ENCODE measurements at places on chromosomes 3 and 15.

GRCh38 chr3:189863031-189863430 is 231.8 kb downstream of the TP63 start:
- no peak for DNase-seq

- no peak for DNase-seq
These were observed 494.1 kb upstream of the DPPA4 start for GRCh38 chr3:109831403-109831802.

DNA sequence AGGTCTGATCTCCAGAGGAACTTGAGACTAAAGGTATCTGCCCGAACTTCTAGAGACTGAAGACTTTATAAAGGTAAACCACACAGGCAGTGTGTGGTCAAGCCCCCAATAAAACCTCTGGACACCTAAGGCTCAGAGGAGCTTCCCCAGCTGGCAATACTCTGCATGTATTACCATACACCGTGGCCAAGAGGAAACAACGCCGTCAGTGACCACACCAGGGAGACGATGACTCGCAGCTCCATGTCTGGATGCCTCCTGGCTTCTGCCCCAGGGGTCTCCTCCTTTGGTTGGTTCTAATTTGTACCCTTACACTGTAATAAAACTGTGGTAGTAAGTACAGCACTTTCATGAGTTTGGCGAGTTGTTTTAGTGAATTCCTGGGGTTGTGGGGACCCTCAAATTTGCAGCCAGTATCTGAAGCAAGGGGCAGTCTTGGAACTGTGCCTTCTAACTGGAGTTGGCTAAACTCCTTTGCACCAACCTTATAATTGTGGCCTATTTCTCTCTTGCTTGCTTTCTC is 32.1 kb upstream of the BCL2L10 start:
- DNase-seq = no peak

- no peak for DNase-seq
These were observed 602.0 kb upstream of the KCNMB2 start for GRCh38 chr3:177934001-177934891.

GRCh38 chr3:73431183-73431900 is 193.4 kb downstream of the PDZRN3 start:
- DNase-seq = no peak

DNA sequence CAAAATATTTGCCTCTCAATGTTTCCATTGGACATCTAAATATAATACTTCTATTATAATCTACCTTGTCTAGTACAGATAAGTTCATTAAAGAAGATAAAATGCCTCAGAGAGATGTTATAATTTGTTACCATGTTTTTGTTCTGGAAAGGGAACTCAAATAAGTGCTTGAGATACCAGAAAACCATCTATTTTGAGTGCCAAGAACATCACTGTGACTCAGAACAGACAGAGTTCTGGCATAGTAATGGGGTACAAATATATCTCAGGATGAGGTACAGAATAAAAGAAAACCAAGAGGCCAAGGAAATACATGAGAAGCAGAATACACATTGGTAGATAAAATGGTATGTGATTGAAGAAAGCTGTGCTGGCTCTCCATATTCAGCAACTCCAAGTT is 58.9 kb downstream of the IMPG2 start:
- DNase-seq = no peak

- DNase-seq = no peak
These were observed 120.0 kb downstream of the EEFSEC start for GRCh38 chr3:128273109-128273840.

DNA sequence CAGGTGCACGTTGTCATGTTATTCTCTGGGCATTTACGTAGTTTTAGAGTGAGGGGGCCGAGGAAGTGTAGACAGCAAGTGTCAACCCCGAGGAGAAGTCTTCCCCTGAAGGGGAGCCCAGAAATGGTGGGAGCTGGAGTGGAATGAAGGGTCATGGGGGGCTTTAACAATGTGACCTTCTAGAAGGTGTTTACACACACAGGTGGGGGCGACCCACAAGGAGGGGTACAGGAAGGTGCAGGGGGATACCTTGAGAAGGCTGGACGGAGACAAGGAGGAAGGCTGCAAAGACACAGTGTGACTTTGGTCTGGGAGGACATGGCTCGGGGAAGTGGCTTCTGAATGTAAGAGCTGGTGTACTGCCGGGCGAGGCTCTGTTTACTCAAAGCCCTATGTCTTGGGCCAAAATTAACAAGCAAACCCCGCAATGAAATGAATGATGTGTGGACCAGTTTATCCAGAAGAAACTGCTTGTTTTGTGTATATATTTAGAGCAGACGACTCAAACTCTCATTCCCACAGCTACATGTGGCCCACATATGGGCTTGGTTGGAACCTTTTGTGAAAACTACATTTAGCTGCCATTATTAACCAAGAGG is 18.7 kb downstream of the TRPM1 start:
- no peak for DNase-seq

DNA sequence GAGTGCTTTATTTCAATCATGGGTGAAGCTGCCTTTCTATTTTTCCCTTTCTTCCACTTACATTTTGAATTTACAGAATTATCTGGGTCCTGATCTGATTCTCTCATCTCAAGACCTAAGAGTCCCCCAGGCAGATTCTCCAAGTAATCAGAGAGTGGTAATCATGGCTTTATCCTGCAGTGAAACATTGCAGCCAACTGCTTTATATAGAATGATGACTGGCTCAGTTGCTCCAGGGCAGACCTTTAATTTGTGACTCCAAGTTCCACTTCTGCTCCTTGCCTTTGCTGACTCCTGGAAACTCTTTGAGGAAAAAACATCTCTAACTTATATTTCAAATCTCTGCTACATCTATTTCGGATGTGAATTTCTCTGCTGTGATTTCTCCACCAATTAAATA is 25.5 kb upstream of the NPTN start:
- no peak for DNase-seq

- DNase-seq = no peak
These were observed 40.3 kb upstream of the ICE2 start for GRCh38 chr15:60519218-60519617.
